Hepatocyte (in vitro differentiated cells): ENCODE measurements at places on chromosomes 6 and 20. TPM values are rescaled to one million over a fixed set of nuclear protein-coding genes. Genes with fewer than 3 reads are reported as not detected.

TCP11 gene
- not detected in 2 replicates for total RNA-seq

LY6G6C gene
- total RNA-seq, result not detected in 2 replicates

PSORS1C1 gene
- total RNA-seq, result 0.80 and 1.4 TPM in 2 replicates

EPHA7 gene
- 19.2 and 20.2 TPM in 2 replicates for total RNA-seq

EYS gene
- 0.57 and 1.4 TPM in 2 replicates for total RNA-seq

SPAG4 gene
- 7.9 and 11.0 TPM in 2 replicates for total RNA-seq

DEFB132 gene
- not detected in 2 replicates for total RNA-seq

CDSN gene
- 0.20 TPM in 1 of 2 replicates, not detected in the other for total RNA-seq

RBBP8NL gene
- 4.1 and 5.7 TPM in 2 replicates for total RNA-seq

SLC13A3 gene
- total RNA-seq, result 1.8 and 2.4 TPM in 2 replicates

EEF1A2 gene
- 18.5 and 23.5 TPM in 2 replicates for total RNA-seq

GSTA3 gene
- not detected in 2 replicates for total RNA-seq

TNFRSF6B gene
- total RNA-seq, result 0.97 and 3.3 TPM in 2 replicates

DEFB124 gene
- total RNA-seq, result not detected in 2 replicates

IL20RA gene
- 0.32 and 0.63 TPM in 2 replicates for total RNA-seq

EFCAB8 gene
- 0.53 TPM in 1 of 2 replicates, not detected in the other for total RNA-seq

KIF25 gene
- total RNA-seq, result 0.40 TPM in 1 of 2 replicates, not detected in the other

CPNE5 gene
- total RNA-seq, result 0.30 and 1.4 TPM in 2 replicates

RAB44 gene
- not detected in 2 replicates for total RNA-seq

CLVS2 gene
- total RNA-seq, result under 0.01 and 0.07 TPM in 2 replicates
